Central memory CD8-positive, alpha-beta T cell (primary cell): ENCODE measurements at places on chromosomes 1 and 21.

DNA sequence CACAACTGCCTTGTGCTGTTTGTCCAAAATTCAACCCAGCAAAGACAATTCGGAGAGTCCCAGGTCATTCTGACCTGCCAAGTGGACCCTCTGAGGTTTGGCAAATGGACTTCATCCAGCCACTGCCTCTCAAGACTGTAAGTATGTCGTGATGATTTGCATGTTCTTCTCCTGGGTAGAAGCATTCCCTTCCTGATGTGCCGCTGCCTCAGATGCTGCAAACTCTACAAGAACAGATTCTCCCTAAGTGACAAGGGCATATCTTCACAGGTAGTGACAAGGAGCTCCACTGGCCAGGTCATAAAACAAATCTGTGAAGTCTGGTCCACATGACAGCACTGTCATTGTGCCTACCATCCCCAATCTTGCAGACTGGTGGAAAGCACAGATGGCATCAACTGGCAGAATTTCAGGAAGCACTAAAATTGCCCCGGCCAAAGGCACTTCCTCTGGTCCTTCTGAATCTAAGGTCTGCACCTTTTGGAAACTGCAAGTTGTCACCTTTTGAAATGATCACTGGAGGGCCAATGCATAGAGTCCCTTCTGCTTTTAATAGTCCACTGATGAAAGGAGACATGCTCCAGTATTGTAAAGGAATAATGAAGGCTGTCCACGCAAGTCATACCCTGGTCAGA lies 27.4 kb downstream of the POFUT2 start:
- no peak overlapping the region for H3K4me3 ChIP-seq
- no peaks in the 10 kb centered on the region for H3K27me3 ChIP-seq
- peaks cover 14% of the 10 kb centered on the region for H3K4me1 ChIP-seq
- no peak overlapping the region for H3K27ac ChIP-seq

DNA sequence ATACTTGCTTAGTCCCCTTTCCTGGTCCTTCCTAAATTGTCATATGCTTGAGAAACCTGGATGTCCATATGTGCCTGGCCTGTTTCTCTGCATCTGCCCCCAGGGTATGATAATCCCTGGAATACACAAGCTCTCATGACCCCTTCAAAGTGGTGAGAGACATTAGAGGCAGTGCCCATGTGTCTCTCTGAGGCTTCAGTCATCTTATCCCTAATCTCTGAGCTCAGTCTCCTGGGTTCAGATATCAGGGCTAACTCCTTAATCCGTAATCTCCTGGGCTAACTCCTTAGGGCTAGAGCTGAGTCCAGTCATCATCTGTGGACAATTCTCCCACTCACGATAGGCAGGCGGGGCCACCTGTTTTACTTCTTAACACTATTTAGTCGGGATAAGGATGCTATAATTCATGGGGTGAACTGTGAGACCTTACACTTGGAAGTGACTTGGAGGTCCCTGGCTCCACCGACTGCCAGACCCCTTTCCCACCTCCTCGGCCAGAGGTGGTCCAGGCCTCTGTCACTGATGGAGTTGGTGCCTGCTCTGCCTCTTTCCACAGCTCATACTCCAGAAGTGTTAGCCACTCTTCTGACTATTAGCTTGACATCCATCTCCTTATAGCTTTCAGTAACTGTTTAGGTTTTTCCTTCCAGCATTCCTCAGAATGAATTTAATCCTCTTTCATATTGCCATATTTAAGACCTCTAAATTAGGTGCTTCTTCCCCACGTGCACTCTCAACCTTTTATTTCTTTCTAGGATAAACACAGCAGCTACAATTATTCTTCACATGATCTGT lies 22.7 kb downstream of the CCN1 start:
- peaks cover 13% of the 10 kb centered on the region for H3K27me3 ChIP-seq
- no peak overlapping the region for H3K27ac ChIP-seq
- H3K4me3 ChIP-seq, result no peak overlapping the region
- no peak for DNase-seq
- no peaks in the 10 kb centered on the region for H3K4me1 ChIP-seq
- no peaks in the 10 kb centered on the region for H3K36me3 ChIP-seq

DNA sequence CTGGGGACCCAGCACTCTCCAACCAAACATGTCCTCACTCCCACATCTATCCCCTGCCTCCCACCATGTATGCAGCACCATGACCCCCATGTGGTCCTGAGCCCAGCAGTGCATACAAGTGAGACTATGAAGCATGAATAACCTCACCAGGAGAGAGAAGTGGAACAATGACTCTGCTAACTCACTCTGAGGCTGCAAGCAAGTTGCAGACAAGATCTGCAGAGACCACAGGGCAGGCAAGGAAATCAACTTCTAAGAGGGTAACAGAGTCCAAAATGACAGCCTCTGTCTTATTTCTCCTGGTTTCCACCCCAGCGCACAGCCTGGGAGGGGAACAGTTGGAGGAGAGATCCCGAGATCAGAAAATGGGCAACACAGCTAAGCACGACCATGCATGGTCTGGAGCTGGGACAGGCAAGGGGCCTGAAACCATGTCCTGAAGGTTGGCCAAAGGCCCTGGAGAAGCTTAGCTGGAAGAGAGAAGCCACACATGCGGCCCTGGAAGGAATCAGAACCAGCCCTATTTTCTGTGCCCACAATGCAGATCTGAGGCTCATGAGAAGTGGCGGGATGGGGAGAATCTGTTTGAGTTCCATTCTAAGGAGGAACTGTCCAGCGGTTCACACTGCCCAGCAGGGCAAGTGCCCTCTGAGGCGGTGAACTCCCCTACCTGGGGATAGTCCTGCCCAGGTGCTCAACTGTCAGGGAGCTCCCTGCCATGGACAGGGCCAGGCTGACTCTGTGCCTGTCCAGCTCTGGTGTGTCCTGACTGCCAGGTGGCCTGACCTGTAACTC lies 12.5 kb upstream of the REN start:
- H3K36me3 ChIP-seq, result no peaks in the 10 kb centered on the region
- H3K4me1 ChIP-seq, result no peaks in the 10 kb centered on the region
- DNase-seq, result no peak
- no peak overlapping the region for H3K27ac ChIP-seq
- no peak overlapping the region for H3K4me3 ChIP-seq

- peaks cover 7% of the 10 kb centered on the region for H3K4me1 ChIP-seq
- no peak overlapping the region for H3K27ac ChIP-seq
- no peak overlapping the region for H3K4me3 ChIP-seq
Observed at GRCh38 chr1:114517348-114517747, 6.3 kb upstream of the TRIM33 start.

- peaks cover 4% of the 10 kb centered on the region for H3K4me1 ChIP-seq
- peaks cover 71% of the 10 kb centered on the region for H3K27me3 ChIP-seq
- H3K4me3 ChIP-seq, result no peak overlapping the region
- H3K36me3 ChIP-seq, result no peaks in the 10 kb centered on the region
Observed at GRCh38 chr21:45010096-45010495, 64.3 kb upstream of the ADARB1 start.

GRCh38 chr1:185819798-185820197 lies 85.6 kb downstream of the HMCN1 start:
- H3K4me1 ChIP-seq, result no peaks in the 10 kb centered on the region
- no peak overlapping the region for H3K27ac ChIP-seq
- peaks cover 7% of the 10 kb centered on the region for H3K36me3 ChIP-seq
- DNase-seq, result no peak

DNA sequence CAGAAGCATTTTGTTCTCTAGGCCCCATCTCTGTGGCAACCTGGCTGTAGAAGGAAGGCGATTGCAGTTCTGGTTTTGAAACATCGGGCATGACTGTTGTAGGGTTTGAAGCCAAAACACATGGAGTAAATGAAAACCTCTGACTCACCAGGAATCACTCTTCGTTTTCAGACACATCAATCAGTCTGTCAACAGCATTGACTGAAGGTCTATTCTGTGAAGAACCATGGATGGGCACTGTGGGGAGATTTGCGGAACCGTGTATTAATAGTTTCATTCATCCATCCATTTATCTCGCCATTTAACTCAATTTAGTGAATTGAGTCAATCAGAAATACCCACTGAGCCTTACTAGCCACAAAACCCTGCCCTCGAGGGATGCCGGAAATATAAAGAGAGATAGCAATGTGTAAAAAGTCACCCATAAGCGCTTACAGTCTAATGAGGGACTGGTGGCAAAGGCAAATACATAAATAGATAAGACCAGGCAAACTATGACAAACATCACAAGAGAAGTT lies 364.6 kb upstream of the PROX1 start:
- H3K4me1 ChIP-seq, result no peaks in the 10 kb centered on the region
- no peak overlapping the region for H3K4me3 ChIP-seq

- DNase-seq, result no peak
- H3K4me3 ChIP-seq, result no peak overlapping the region
- peaks cover 6% of the 10 kb centered on the region for H3K4me1 ChIP-seq
- peaks cover 1% of the 10 kb centered on the region for H3K36me3 ChIP-seq
- no peak overlapping the region for H3K27ac ChIP-seq
Observed at GRCh38 chr1:213122514-213122929, 71.5 kb downstream of the RPS6KC1 start.

DNA sequence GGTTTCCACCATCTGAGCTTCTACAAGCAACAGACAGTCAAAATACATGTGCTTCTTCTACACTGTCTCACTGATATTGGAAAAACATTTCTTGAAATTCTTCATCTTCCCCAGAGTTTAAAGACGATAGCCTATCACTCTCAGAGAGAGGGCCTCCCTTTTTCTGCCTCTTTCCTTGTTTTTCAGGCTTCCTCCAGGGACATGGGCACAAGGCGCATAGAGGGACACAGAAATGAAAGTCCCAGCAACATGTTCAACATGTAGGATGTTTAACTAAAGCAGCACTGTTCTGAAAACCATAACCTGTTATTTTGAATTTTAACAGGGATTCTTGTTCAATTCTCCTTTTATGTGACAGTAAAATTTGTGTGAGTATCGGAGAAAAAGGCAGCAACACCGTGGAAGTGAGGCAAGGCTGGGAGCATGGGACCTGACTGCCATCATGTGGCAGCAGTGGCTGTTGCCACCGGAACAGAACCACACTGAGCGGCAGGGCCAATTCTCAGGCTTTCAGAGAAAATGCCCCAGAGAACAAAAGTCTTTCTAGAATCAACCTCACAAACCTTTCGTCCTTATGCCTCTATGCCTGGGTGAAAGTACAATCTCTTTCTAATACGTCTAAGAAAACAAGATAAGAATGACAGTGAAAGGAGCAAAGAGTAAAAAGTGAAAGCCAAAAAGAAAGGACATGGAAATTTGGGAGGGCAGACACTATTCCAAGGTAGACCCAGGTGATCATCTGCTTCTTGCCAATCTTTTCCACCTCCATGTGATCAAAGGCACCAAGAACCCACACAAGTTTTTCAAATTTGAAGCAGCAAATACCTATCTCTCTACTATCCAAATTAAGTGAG lies 54.5 kb downstream of the PCNX2 start:
- H3K4me3 ChIP-seq, result no peak overlapping the region
- H3K36me3 ChIP-seq, result peaks cover 13% of the 10 kb centered on the region
- H3K27ac ChIP-seq, result no peak overlapping the region
- H3K4me1 ChIP-seq, result peaks cover 6% of the 10 kb centered on the region
- no peak for DNase-seq
- no peaks in the 10 kb centered on the region for H3K27me3 ChIP-seq

GRCh38 chr21:37000381-37000780 lies 6.1 kb upstream of the RIPPLY3 start:
- H3K4me3 ChIP-seq, result no peak overlapping the region
- no peaks in the 10 kb centered on the region for H3K36me3 ChIP-seq
- no peaks in the 10 kb centered on the region for H3K27me3 ChIP-seq
- H3K27ac ChIP-seq, result no peak overlapping the region
- H3K4me1 ChIP-seq, result no peaks in the 10 kb centered on the region

DNA sequence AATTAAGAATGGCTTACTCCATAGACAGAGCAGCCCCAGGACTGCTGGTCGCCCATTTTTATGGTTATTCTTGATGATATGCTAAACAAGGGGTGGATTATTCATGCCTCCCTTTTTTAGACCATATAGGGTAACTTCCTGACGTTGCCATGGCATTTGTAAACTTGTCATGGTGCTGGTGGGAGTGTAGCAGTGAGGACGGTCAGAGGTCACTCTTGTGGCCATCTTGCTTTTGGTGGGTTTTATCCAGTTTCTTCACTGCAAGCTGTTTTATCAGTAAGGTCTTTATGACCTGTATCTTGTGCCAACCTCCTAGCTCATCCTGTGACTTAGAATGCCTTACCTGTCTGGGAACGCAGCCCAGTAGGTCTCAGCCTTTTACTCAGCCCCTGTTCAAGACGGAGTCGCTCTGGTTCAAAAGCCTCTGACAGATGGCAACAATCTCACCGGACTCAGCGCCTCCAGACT lies 5.2 kb upstream of the AGPAT3 start:
- no peak overlapping the region for H3K4me3 ChIP-seq
- H3K36me3 ChIP-seq, result no peaks in the 10 kb centered on the region
- H3K27me3 ChIP-seq, result peaks cover 16% of the 10 kb centered on the region
